ENCODE measurements at places on chromosomes 1 and 21. TPM values are rescaled to one million over a fixed set of nuclear protein-coding genes. Genes with fewer than 3 reads are reported as not detected.

The ZMPSTE24 gene
- 45.6 TPM for total RNA-seq

The FAM163A gene
- 1.5 TPM for total RNA-seq

The GBP5 gene
- total RNA-seq: 3.0 TPM

The OR6Y1 gene
- not detected for total RNA-seq

The ADAM30 gene
- total RNA-seq: not detected

The DYNLT5 gene
- total RNA-seq: 15.9 TPM

The RABIF gene
- total RNA-seq: 11.9 TPM

The ZNF593OS gene
- total RNA-seq: not detected

The OR2T33 gene
- not detected for total RNA-seq

Data from glomerular endothelial cell (primary cell).